ENCODE measurements at places on chromosomes 3 and 15.

GRCh38 chr15:70433586-70434324 lies 329.6 kb downstream of the UACA start:
- no peak for DNase-seq

DNA sequence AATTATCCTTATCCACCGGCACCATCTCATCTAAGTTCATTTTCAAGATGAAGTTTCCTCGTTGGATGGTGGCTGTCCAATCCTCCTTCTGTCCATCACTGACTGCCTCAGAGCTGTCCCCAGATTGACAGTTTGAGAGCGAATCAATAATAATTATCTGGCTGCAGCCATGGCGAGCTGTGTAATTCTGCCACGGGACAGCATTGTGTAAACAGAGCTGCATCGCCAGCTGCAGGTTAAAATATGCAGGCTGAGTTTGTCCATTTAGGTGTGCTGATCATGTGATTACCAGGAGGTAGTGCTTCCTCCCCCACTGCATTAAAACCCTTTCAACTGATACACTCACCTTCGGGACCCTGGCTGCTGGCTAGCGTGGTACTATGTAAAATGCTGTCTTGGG lies 461.9 kb upstream of the ONECUT1 start:
- no peak for DNase-seq

DNA sequence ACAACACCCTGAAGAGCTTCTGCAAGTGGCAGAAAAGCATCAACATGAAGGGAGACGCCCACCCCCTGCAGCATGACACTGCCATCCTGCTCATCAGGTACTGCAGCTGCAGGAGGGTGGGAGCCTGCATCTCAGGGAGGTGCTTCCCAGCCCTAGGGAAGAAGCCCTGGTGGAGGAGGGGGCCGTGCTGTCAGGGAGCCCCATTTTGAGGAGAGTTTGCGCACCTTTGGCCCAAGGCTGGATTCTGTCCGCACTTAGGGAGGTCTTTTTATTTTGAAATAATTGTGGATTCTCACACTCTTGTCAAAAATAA lies 42.1 kb downstream of the SAXO2 start:
- DNase-seq = no peak

GRCh38 chr3:8959668-8960067 lies 3.6 kb downstream of the RAD18 start:
- no peak for DNase-seq

- DNase-seq = no peak
These were observed 78.5 kb upstream of the ZNF717 start for GRCh38 chr3:75863878-75864277.

- DNase-seq = no peak
These were observed 23.7 kb downstream of the CFAP92 start for GRCh38 chr3:128969993-128970739.

DNA sequence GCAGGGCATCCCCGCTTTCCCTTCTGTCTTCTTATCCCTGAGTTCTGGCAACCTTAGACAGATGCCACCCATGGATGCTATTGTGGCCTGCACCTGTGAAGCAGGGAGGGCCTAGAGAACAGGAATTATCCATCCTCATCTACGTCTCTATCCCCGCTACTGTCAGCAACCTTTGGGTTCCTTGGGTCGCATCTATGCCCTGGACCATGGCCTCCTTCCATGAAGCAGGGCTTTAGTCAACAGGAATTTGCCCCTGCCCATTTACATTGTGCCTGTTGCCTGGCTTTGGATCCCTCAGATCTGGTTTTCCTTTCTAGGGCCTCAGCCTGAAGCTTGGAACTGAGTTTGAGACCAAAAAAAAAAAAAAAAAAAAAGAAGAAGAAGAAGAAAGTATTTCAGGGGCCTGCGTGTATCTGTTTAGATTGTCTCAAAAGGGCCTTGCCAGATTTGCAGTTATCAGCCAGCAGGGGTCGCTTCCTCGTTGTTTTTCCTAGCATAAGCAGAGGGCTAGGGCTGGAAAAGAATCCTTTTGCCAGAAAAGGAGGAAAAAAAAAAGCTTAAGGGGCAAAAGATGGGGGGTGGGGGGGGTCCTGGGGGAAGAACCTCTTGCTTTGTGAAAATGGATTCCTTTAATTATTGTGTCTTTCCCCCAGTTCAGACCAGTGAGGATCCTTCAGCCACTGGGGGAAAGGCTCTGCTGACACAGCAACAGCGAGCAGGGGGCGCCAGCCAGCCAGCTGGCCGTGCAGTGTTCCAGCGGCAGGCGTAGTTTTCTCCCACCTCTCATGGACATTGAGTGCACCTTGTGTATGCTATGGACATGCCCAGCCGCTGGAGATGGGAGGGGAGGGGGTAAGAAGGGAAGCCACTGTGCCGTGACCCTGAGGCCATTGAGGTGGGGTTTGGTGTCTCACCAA lies 65.7 kb upstream of the ALDH1L1 start:
- peak; percentile 79 for DNase-seq

DNA sequence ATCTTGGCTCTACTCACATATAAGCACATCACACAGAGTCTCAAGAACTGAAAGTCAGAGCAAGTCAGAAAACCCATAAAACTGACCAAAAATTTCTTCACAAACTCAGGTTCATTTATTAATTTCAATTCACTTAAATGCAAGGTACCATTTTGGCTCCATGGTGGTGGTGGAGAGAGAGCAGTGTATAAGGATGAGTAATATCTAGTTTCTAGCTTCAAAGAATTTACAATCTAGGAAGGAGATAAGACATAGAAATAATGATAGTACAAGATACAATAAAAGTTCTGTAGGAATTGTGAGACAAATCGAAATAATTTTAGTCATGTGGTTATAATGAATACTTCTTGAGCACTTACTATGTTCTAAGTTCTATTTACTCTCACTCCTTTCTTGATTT lies 6.7 kb upstream of the TP53BP1 start:
- DNase-seq = no peak

DNA sequence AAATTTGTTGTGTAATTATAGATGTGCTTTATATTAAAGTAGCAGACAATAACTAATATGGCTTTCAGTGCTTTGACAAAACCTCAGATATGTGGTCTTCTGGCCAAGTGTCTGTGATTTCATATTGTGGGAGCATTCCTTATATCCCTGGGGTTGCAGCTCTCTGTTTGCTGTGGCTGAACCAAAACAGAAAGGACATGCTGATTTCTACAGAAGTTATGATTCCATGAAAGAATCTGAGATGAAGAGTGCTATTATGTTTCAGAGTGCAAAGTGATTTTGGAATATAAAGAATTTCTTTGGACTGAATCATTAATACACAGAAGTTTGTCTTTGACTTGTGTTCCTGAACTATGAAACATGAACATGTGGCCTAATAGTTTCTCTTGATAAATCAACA lies 36.5 kb downstream of the CDV3 start:
- DNase-seq = no peak

- DNase-seq = no peak
These were observed 1.8 kb downstream of the IL20RB start for GRCh38 chr3:136959599-136959998.

GRCh38 chr3:46667657-46668056 lies 25.8 kb downstream of the ALS2CL start:
- DNase-seq = no peak

Measured in aorta (tissue), 5 donors.